T follicular helper cell (primary cell): ENCODE measurements at places on chromosomes 13 and 19.
A peak's percentile ranks its signal among the peaks of the same experiment; 100 is the strongest.

- DNase-seq: no peak
Measured at GRCh38 chr13:20428666-20429644, 96.7 kb downstream of the CRYL1 start.

DNA sequence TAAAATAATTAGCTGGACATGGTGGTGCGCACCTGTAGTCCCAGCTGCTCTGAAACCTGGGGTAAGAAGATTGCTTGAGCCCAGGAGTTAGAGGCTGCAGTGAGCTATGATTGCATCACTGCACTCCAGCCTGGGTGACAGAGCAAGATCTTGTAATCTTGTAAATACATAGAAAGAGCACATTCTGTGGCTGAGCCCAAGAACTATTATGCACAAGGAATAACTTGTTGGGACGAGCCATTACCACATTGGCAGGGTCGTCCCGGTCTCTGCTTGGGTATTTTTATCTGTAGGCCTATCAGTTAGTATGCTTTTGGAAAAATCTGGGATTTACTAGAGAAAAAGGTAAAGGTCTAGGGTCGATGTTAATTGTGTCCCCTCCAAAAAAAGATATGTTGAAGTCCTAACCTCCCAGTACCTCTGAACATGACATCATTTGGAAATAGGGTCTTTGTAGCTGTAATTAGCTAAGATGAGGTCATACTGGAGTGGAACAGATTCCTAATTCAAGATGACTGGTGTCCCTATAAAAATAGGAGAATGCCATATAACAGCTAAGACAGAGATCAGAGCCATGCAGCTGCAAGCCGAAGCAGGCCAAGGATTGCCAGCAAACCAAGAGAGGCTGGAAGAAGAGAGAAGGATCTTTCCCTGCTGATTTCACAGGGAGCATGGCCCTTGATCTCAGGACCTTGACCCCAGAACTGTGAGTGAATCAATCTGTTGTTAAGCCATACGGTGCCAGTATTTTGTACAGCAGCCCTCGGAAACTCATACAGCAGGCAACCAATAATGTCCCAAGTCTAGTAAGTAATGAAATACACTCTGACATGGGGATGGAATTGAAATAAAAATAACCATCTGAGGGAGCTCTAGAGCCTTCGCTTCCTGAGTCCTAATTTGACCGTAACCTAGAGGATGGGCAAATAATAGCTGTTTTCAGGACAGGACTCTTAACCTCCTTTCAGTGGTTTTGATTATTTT is 77.0 kb downstream of the TM9SF2 start:
- DNase-seq: no peak

GRCh38 chr19:33621811-33622504 is at the start of gene CHST8:
TSS of gene CHST8 (plus strand) at chr19:33621953. CDS start at chr19:33689262, 67,309 bp downstream.
- DNase-seq: no peak

DNA sequence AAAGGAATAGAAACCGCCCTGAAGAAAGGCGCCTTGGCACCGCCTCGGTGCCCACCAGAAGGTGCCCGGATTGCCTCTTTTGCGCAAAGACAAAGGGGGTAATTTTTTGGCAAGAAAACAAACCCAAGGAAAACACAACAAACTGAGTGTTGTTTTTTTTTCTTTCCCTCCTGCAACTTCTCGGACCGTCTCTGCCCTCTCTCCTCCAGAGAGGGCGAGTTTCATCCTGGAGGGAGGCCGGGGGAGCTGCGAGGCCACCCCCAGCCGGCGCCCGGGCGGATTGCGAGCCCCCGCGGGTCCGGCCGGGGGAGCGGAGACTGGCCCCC is 2.3 kb downstream of the ZNF536 start:
- no peak for DNase-seq

- no peak for DNase-seq
Measured at GRCh38 chr13:34522808-34523207, 419.3 kb upstream of the NBEA start.

GRCh38 chr19:53657330-53657729 is 25.5 kb downstream of the DPRX start:
- no peak for DNase-seq

DNA sequence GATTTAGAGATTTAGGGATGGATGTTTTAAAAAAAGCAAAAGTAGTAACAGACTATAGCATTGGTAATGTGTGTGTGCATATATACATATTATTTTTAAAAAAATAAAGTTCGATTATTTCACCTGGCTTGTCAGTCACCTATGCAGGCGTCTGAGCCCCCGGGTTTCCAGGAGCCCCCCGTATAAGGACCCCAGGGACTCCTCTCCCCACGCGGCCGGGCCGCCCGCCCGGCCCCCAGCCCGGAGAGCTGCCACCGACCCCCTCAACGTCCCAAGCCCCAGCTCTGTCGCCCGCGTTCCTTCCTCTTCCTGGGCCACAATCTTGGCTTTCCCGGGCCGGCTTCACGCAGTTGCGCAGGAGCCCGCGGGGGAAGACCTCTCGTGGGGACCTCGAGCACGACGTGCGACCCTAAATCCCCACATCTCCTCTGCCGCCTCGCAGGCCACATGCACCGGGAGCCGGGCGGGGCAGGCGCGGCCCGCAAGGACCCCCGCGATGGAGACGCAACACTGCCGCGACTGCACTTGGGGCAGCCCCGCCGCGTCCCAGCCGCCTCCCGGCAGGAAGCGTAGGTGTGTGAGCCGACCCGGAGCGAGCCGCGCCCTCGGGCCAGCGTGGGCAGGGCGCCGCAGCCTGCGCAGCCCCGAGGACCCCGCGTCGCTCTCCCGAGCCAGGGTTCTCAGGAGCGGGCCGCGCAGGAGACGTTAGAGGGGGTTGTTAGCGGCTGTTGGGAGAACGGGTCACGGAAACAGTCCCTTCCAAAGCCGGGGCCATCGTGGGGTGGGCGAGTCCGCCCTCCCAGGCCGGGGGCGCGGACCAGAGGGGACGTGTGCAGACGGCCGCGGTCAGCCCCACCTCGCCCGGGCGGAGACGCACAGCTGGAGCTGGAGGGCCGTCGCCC is 840 bp upstream of the CCNA1 start:
- no peak for DNase-seq

DNA sequence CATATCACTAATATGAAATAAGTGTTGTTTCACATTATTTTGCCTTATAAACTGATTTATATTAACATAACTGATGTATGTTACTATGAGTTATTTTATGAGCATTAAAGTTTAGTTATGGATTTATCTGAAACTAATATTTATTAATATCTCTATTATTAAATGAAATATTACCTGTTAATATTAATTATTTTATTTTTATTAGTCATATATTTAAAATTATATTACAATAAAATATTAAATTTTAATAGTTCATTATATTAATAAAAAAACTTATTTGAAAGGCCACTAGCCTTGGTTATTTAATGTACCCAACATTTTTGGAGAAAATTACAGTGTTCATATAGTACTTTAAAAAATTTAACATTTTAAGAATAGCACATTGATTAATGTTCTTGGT is 1643.4 kb upstream of the MIR17HG start:
- DNase-seq: no peak

DNA sequence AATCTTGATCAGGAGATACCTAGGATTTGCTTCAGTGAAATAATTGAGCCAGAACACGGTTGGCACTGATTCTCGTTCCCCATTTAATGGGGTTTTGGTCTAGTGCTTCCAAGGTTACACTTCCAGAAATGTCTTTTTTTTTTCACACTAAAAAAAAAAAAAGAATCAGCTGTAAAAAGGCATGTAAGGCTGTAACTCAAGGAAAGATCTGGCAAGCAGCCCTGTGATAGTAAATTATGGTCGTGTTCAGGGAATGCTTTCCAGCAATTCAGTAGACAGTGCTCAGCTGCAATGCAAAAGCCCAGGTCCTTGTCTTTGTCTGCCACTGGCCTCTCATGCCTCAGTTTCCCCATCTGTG is 27.2 kb upstream of the NDUFS7 start:
- no peak for DNase-seq

DNA sequence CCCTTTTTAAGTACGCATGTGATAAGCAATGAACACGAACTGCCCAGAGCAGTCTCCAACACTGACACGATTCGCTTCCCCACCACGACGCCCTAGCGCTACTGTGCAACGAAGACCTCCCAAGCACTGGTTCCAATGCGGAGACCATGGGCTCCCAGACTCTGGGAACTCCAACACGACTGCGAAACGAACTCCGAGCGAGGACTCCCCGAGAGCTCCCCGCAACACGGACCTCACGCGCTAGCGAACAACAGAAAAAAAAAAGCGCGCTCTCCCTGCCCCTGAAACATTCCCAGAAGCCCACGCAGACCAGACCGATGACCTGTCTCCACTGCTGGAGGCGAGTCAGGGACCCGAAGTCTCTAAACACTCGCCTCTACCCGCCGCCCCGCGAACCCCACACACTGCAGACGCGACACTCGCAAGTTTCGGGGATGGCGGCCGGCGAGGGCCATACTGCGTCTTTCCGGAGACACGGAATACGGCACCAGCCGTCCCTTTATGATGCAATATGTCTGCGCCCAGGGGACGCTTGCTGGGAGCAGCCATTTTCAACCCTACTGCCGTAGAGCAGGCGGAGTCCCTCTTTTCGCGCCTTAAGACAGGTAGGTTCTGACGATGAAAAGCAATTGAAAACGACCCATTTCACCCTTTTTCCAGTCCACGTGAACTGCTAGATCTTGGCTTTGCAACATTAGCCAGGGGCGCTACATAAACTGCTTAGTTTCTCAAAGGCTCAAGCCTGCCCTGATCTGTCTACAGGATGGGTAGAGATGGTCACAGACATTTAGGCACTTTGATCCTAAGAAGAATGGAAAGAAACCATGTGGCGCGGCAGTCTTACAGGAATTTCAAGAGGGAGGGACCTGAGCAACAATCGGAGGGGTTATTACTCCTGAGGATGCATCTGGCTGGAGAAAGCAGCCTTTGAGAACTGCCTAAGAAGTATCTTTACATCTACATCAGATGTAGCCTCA is at the start of gene ZNF577:
TSS of gene ZNF577 (minus strand) at position 430 of the 977 bp plus-strand sequence. CDS start 7,569 bp downstream, outside the sequence.
- DNase-seq: peak; percentile 60

DNA sequence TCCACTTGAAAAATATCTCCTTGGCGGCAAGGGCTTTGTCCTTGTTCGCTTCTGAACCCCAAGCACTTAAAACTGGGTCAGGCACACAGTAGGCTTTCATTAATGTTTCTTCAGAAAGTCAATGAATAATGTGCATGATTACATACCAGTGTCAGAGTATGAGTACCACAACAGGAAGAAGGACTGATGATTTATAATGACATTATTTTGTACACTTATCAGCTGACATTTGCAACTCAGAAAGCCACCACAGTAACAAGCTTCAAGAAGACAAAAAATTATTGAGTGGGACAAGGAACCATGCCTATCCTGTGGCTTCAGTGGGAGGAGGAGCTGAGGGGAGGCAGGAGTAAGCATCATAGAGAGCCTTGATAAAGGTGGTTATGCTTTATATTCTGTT is 10.0 kb downstream of the POLR1D start:
- no peak for DNase-seq

DNA sequence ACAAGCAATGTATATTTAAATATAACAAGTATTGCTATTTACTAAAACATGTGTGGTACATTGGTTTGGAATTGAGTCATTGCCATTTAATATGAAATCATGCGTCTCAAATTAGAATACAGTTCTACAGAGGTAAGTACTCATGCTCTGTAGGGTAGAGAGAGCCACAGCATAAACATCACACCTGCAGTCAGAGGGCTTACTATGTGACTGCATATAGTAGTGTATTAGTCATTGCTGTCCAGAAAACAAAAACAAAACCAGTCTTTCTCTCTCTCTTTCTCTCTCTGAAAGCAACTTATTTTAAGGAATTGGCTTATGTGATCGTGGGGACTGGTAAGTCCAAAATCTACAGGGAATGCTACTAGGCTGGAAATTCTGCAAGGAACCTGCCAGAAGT is 370.3 kb downstream of the GPC5 start:
- no peak for DNase-seq

- DNase-seq: no peak
Measured at GRCh38 chr19:51181377-51181912, 39.3 kb downstream of the SIGLEC7 start.

- DNase-seq: no peak
Measured at GRCh38 chr19:30318936-30319335, 53.2 kb upstream of the ZNF536 start.
